CD4-positive, alpha-beta T cell (primary cell): ENCODE measurements at places on chromosomes 7 and 10.

DNA sequence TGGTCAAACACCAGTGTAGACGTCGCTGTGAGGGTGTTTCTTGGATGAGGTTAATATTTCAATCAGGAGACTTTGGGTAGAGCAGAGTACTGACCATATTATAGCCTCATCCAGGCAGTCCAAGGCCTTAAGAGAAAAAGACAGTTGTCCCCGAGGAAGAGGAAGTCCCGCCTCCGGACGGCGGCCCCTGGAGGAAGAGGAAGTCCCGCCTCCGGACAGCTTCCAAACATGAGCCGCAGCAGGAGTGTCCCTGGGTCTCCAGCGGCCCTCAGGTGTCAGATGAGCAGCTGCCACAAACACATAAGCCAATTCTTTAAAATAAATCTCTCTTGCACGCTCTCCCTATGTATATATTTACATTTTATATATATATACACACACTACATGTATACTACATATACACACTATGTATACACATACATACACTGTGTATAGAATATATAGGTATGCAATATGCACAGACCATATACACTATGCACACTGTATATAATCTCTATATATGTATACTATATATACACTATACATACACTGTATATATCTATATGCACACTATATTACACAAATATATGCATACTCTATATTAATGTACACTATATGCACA lies 37.5 kb downstream of the PWWP2B start:
- peak; percentile 53 for DNase-seq

DNA sequence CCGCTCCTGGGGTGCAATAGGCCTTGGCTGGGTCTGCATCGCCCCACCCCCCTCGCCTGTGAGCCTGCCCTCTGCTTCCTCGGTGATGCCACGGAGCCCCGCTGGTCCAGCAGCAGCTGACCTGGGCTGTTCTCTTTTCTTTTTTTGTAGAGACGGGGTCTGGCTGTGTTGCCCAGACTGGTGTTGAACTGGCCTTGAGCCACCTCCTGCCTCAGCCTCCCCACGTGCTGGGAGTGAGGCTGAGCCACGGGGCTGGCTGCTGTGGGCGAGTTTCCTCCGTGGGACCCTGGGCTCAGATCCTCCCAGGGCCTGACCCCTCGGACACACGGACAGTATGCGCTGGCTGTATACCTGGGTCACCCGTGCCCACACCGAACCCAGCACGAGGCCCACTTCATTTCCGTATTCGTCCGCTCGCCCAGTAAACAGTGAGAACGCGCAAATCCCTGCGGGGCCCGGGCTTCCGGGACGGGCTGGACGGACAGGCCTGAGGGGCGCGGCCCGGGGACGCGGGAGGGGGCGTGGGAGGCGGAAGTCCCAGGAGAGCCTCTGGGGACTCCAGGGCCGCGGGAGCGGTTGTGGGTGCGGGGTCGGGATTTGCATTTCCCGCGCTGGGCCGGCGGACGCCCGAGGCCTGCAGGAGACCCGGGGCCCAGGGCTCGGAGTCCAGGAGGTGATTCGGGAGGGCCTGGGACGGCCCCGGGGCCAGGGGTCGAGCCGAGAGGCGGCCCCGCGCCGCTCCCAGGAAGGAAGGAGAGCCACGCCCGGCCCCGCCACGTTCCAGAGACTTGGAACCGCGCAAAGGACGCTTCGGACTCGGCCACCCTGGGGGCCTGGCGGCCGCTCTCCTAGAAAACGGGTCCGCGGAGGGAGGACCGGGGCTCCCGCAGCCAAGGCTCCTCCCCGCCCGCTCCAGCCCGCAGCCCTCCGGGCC lies 57.7 kb upstream of the DNAJB6 start:
- no peak for DNase-seq

- DNase-seq, result no peak
Measured at GRCh38 chr10:117327262-117327661, 48.0 kb downstream of the PDZD8 start.

DNA sequence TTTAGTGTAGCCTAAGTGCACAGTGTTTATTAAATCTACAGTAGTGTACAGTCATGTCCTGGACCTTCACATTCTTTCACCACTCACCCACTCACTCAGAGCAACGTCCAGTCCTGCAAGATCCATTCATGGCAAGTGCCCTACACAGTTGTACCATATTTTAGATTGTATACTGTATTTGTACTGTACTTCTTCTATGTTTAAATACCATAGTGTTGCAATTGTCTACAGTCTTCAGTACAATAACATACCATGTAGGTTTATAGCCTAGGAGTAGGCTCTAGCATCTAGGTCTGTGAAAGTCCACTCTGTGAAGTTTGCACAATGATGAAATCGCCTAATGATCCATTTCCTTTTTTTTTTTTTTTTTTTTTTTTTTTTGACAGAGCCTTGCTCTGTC lies 12.0 kb downstream of the EEPD1 start:
- no peak for DNase-seq

- DNase-seq, result no peak
Measured at GRCh38 chr10:71396711-71397295, at the start of gene CDH23. TSS of gene CDH23 (plus strand) at chr10:71396920. CDS start at chr10:71439832, 42,912 bp downstream.

GRCh38 chr7:128105228-128106022 lies 74.2 kb upstream of the LRRC4 start:
- no peak for DNase-seq

DNA sequence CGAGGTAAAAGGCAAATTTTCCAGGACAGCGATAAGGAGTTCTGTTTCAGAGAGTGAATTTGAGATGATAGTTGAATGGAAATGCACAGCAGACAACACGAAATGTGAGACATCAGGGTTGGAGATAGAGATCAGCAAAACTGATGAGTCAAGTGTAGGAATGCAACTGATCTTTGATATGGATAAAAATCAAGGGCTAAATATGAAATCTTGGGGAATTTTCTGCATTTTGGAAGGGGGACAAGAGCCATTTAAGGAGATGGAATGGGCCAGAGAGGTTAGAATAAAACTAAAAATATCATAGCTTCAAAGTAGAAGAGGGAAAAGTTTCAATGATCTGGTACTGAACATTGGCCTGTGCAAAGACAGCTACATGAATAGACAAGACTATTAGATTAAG lies 11.5 kb downstream of the CISD1 start:
- DNase-seq, result no peak

GRCh38 chr7:73621168-73622063 lies 2.9 kb downstream of the MLXIPL start:
- no peak for DNase-seq

DNA sequence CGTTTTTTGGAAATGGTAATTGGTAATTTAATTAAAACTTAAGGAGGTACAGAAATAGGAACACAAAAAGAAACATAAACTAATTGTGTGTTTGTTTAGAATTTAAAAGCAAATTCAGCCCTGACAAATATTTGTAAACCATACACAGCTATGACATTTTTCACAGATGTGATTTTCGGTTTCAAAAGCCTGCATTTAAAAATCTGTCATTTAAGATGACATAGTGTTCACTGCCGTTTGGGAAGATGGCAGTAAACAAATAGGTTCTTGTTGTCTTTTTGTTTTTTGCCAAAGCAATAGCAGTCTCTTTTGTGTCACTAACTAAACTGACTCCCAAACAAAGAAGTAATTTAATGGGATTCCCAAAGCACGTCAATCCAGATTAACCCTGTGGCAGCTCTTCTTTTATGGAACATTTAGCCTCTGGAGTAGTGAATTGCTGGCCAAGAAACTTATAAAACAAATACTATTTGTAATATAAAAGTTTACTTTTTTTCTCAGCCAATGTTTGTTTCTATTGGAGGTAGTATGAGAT lies 697.6 kb downstream of the PHTF2 start:
- no peak for DNase-seq

DNA sequence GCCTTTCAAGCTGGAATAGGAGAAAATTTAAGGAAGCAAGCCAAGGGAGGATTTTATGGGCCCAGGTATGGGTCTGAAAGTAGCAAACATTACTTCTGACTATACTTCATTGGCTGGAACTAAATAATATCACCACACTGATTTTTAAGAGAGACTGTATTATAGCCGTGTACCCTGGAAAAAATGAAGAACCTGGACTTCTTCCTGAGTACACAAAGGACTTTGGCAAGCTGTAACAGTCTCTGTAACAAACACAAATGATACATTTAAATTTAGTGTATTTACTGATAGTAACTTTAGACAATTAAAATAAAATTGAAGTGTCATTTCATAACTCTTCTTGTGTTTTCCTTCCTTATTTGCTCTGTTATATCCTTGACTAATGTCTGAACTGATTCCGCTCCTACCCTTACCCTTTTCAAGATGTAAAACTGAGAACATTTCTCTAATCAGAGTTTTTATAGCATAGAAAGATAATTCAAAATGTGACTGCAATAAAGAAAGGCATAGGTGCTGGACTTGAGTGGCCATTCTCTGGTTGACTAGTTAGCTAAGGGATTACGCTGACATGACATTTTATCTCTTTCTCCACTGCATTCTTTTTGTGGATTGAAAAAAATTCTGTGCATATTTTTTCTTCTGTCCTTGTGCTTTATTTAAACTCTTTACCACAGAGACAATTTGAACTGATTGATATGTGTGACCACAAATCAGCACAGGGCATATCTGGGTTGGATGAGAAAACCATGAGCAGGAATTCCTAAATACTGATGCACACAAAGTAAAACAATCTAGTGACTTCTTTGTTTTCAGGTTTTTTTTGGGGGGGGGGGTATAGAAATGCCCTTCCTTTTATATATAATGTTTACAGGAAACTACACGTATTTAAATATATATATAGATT lies 349.7 kb downstream of the MDFIC start:
- no peak for DNase-seq

DNA sequence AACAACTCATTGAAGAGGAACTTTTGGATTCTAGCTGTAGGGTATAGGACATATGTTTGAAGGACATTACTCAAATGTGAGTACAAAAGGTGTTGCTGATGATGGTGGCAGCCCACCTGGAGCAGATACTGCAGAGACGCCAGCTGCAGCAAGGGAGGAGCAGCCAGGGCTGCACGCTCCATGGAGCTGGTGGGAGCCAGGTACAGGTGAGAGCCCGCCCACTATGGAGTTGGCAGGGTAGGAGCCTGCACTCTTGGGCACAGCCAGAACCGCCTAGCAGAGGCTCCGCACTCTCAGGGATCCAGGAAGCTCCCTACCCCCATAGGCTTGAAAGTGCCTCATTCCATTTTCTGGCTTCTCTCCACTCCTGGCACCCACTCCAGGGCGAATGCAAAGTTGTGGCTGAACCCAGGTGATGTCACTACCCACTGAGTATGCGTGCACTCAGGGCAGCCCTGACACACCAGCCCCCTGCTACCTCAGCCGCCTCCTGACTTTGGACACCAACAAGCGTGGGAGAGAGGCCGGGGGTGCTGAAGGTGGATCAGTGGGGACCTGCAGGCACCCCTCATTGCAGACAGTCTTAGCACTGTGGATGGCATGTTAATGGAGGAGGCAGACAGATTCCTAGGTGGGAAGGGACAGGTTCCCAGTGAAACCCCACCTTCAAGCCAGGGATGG lies 761.1 kb downstream of the IPMK start:
- DNase-seq, result no peak

DNA sequence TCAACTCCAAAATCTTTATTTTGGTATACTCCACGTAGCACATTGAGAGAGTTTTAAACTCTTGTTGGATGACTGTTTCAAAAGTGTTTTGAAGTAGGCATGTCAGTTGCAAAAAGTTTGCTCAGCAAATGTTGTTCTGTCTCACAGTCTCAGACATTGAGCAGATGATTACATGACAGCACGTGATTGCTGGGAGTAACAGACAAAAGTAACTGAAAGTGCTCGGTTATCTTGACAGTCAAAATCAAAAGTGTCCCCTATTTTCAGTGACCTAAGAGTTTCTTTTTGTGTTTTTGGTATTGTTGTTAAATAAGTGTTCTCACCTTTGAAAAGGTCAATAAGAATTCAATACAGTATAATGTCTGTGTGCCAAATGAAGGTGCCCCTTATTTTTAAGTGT lies 84.3 kb downstream of the CFTR start:
- no peak for DNase-seq

- no peak for DNase-seq
Measured at GRCh38 chr10:31061941-31062340, 30.3 kb upstream of the ZNF438 start.

GRCh38 chr7:26668821-26669220 lies 195.6 kb downstream of the SKAP2 start:
- DNase-seq, result no peak

DNA sequence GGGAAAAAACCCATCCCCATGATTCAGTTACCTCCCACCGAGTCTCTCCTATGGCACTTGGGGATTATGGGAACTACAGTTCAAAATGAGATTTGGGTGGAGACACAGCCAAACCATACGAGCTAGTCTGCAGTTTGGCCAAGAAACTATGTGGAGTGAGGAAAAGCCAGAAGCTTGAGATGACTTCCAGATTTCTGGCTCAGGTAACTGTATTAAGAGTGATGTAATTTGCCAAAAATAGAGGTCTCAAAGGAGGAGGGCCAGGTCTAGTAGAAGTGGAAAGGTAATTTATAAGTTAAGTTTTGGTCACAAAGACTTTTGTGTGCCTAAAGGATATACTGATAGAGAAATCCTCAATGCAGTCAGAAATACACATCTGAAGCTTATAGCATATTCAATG lies 279.7 kb upstream of the MGMT start:
- no peak for DNase-seq

DNA sequence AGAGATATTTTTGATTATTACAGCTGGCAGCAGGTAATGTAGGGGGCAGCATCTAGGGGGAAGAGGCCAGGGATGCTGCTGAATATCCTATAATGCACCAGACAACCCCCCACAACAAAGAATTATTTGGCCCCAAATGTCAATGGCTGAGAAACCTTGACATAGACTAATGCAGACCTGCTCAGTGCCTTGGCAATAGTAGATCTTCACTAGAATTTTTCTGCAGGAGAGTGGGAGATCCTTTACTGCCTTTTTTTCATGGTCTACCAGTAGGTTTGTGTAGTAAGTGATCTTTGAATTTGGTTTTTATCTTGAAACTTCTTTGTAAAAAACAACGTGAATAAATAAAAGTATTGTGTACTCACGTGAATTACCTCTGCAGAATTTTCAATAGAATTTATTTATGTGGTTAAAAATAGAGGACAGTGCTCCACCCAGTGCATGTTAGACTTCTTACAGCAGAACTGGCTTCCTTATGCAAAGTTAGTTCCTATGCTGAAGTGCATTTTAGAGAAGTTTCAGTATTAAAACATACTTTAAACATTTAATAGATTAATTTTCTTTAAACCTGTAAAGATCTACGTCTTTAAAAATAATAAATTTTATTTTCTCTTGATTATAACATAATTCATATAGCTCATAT lies 199.6 kb upstream of the HDAC9 start:
- no peak for DNase-seq

- DNase-seq, result no peak
Measured at GRCh38 chr10:101216207-101217043, 12.8 kb downstream of the LBX1 start.
